ENCODE measurements at places on chromosomes 11 and 22. TPM values are rescaled to one million over a fixed set of nuclear protein-coding genes. Genes with fewer than 3 reads are reported as not detected.

LRP4 gene
- total RNA-seq, result 0.71 TPM

DNA sequence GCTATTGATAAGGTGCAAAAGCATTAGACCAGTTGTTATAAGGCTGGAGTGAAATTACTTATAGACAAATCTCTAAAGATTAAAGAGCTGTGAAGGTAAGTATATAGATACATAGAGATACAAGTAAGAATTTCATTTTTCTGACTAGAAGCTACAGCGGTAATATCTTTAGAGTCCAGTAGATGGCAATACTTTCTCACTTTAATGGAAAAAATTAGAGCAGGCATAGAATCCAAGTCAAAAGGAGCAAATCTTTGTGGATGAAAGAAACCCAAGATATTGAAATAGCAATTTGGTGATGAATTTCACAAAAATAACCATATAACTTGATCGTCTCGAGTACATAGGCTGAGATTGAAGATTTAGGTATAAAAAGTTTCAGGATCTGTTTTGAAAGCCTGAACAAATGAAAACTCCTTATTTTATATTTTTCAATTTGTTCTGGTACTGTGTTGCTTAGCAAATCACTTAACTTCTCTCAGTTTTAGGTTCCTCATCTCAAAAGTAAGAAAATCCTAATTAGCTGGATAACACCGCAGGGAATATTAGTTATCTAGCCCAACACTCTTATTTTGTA, 81.9 kb downstream of the UVRAG start:
- H3K27ac ChIP-seq, result no peak overlapping the region
- no peak overlapping the region for H3K4me3 ChIP-seq
- no peaks in the 10 kb centered on the region for H3K27me3 ChIP-seq
- no peaks in the 10 kb centered on the region for H3K4me1 ChIP-seq

DNA sequence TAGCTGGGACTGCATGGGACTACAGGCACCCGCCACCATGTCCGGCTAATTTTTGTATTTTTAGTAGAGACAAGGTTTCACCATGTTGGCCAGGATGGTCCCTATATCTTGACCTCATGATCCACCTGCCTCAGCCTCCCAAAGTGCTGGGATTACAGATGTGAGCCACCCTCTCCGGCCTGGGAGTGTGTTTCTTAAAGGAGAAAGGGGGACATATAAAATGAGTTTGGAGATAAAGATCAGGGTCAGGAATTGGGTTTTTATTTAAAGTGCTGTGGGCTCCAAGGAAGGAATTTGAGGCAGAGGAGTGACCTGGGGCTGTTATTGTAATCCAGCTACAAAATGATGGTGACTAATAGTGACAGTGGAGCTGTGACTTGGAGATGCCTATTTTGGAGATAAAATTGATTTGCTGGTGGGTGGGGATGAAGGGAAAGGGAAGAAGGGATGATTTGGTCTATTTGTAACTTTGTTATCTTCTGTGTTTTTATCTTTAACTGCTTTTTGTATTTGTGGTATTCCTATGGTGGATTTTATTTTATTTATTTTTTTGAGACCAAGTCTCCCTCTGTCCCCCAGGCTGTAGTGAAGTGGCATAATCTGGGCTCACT, 5.0 kb downstream of the CRKL start:
- no peaks in the 10 kb centered on the region for H3K27me3 ChIP-seq
- no peak overlapping the region for H3K27ac ChIP-seq
- no peaks in the 10 kb centered on the region for H3K4me1 ChIP-seq
- no peaks in the 10 kb centered on the region for H3K36me3 ChIP-seq

DNA sequence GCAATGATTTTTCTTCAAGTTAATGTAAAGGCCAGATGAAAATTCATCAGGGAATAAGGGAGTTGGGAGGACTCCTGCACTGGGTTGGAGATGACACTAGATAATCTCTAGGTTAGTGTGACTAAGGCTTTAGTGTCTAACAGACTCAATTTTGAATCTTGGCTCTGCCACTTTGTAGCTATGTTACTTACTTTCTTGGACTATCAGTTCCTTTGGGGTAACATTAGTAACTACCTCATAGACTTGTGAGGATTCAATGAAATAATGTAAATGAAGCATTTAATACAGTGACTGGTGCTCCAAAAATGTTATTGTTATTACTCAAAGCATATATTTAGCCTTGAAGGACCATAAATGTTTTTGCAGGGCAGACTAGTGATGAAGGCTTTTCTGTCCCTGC, 9.6 kb upstream of the CCDC89 start:
- DNase-seq, result no peak
- no peaks in the 10 kb centered on the region for H3K27me3 ChIP-seq
- H3K4me1 ChIP-seq, result no peaks in the 10 kb centered on the region
- no peak overlapping the region for H3K4me3 ChIP-seq
- H3K36me3 ChIP-seq, result no peaks in the 10 kb centered on the region
